ENCODE measurements at places on chromosomes 13 and 19.

- DNase-seq = no peak
These were observed 610.4 kb downstream of the TBC1D4 start for GRCh38 chr13:74871369-74872070.

- DNase-seq = no peak
These were observed 16.0 kb downstream of the ALOX5AP start for GRCh38 chr13:30751183-30751933.

DNA sequence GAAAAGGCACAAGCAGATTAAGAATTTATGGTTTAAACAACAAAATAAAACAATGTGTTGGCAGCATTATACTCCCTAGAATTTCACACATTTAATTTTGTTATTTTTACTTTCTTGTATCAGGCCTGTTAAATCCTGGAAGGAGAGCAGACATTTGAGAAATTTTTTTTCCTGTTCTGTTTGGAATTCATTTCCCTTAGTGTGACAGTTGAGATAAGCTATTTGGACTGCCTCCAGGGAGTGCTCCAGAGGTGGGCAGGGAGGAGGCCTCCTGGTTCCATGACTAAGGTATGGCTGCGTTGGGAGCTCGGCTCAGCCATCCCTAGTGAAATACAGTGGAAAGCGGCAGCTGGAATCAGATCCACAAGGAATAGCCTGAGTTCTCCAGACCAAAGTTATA lies 185.7 kb downstream of the KCNRG start:
- no peak for DNase-seq

GRCh38 chr19:10289836-10290356 lies at the start of gene ICAM5:
Gene ICAM5, plus strand, starts transcription at chr19:10289952. Its CDS starts 92 bp downstream, at chr19:10290044.
- no peak for DNase-seq

GRCh38 chr19:46478356-46478986 lies 7.1 kb upstream of the PNMA8A start:
- no peak for DNase-seq

DNA sequence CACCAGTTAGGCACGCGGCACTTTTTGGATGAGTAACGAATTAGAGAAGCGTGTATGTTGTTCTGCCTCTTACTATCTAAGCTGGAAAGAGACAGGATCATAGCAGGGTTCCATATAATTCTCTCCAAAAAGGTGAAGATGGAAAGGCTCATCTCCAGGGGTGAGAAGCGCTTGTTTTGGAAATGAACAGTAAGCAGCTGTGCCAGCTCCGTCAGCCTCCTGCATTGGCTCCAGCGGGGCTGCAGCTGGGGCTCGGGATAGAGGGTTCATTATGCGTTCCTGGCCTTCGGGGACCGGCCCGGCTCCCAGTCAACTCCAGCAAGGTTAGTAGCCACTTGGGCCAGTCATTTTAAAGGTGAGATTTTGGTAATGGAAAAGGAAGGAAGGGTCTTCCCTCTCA lies 155.5 kb downstream of the COL4A1 start:
- no peak for DNase-seq

DNA sequence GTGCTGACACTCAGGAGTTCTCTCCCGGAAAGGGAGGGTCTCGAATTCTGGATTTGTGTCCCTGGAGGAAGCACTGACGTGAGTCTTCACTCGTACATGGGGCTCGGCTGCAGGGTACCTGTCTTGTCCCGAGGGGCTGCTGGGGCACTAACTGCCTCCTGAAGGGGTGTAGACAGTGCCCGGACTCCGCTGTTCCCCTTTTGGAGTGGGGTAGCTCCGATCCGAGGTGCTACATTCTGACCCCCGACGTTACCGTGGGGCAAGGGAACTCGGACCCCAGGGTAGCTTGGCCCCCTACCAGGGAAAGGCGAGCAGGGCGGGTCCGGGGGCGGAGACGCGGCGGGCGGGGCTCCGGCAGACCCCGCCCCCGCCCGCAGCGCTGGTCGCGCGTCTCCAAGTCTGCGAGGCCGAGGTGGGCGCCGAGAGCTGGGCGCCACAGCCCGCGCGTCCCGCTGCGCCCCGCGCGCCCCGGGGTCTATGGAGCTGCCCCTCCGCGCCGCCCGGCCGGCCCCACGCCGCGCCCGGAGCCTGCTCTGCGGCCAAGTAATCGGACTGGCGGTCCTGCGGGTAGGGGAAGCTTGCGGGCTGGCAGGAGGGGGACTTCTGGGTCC lies at the start of gene NPAS1:
Gene NPAS1, plus strand, starts transcription at position 407 of the 611 bp plus-strand sequence. CDS start 1,211 bp downstream, outside the sequence.
- no peak for DNase-seq

GRCh38 chr13:27018882-27019281 lies 152.7 kb downstream of the USP12 start:
- DNase-seq = no peak

DNA sequence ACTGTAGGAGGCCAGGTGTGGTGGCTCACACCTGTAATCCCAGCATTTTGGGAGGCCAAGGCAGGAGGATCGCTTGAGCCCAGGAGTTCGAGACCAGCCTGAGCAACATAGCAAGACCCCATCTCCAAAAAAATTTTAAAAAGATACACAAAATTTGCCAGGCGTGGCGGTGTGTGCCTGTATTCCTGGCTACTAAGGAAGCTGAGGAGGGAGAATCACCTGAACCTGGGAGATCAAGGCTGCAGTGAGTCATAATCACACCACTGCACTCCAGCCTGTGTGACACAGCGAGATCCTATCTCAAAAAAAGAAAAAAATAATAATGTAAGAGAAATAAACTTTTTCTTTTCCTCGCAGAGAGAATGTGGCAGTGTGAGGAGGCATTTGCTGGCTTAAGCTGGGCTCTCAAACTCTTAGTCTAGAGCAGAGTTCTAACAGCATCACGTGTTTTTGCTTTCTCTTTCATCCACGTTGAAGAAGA lies 21.1 kb downstream of the FAM187B start:
- no peak for DNase-seq

DNA sequence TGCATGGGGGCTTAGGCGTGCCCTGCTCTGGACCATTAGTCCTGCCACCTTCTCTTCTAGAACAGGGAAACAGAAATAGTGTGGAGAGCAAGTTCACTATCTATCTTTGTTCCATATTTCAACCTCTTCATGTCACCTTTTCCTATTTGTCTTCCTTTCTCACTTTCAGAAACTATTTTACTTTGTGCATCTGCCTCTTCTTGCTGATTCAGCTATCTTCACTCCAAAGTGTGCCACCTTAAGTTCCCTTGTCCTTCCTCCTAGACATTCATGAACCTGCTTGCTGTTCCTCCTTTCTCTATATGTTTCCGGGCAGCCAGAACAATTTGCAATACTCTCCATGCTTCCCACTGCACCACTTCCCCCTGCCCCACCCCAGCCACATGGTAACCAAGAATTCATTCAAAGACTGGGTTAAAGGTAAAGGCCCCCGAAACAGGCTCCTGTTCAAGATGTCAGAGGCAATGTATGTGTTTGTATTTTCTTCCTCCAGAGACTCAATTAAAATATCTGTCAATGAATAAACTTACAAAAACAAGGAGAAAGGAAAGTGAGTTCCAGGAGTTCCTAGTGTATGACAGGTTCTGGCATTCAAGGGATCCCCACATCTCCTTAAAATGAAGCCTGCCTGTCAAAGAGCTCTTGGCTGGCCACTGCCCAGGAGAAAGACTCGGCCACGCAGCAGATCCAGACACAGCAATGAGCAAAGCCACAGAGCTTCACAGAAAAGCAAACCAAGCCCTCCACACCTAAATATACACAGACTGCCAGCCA lies 268.1 kb downstream of the DNAJC15 start:
- no peak for DNase-seq

GRCh38 chr13:42652642-42653415 lies 78.9 kb downstream of the TNFSF11 start:
- DNase-seq = no peak

DNA sequence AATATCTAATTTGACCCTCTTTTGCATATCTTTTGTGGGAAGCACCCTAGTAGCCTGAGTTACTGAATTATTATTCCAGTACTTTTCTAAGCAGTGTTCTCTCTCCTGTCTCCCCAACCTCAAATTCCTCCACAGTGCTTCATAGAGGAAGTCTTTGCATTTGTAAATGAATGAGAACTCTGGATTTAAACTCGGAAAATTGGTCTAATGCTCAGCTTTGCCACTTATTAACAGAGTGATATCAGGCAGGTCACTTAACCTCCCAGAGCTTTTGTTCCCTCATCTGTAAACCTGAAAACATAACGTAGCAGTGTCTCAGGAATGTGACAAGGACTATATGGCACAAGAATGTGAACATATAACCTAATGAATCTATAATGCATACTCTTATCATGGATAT lies 26.2 kb downstream of the FREM2 start:
- DNase-seq = no peak

GRCh38 chr13:77222000-77222690 lies 104.7 kb downstream of the MYCBP2 start:
- DNase-seq = no peak

- no peak for DNase-seq
These were observed 1.4 kb downstream of the GGN start for GRCh38 chr19:38386300-38386970.

DNA sequence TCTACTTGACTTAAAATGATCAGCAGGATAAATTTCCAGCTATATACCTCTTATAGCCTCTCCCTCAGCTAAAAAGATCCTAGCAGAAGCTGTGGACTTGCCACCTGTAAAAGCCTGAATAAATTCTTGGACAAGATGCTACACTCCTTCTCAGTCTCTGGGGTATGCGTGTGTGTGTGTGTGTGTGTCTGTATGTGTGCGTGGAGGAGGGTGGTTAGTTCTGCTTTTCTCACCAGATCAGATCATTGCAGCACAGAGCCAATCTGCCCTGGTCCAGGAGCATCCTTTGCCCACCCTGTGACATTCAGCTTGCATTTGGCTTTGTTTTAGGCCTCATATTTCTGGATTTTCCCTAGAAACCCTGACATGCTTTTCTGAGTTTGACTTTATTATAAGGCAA lies 438.3 kb downstream of the RFC3 start:
- no peak for DNase-seq

- no peak for DNase-seq
These were observed 4.2 kb upstream of the RGL3 start for GRCh38 chr19:11423164-11423790.
